Naive thymus-derived CD4-positive, alpha-beta T cell (primary cell): ENCODE measurements at places on chromosomes 12 and 14. TPM values are rescaled to one million over a fixed set of nuclear protein-coding genes. Genes with fewer than 3 reads are reported as not detected.
A peak's percentile ranks its signal among the peaks of the same experiment; 100 is the strongest.

PRR4 gene
- 3.3 TPM for total RNA-seq

HOXC13 gene
- total RNA-seq = not detected

SLC25A21 gene
- total RNA-seq = not detected

EXOC3L4 gene
- total RNA-seq = not detected

RNF31 gene
- total RNA-seq = 142 and 151 TPM in 2 replicates

NFYB gene
- total RNA-seq = 24.4 and 24.6 TPM in 2 replicates

GPHB5 gene
- total RNA-seq = not detected in 2 replicates

PRICKLE1 gene
- 0.10 and 0.25 TPM in 2 replicates for total RNA-seq

OR6C2 gene
- total RNA-seq = not detected

PTPN11 gene
- 46.7 TPM for total RNA-seq

ABCD2 gene
- total RNA-seq = 21.0 TPM

TAS2R8 gene
- 0.36 TPM in 1 of 2 replicates, not detected in the other for total RNA-seq

IAPP gene
- not detected for total RNA-seq

WNT1 gene
- 1.5 TPM for total RNA-seq

DNA sequence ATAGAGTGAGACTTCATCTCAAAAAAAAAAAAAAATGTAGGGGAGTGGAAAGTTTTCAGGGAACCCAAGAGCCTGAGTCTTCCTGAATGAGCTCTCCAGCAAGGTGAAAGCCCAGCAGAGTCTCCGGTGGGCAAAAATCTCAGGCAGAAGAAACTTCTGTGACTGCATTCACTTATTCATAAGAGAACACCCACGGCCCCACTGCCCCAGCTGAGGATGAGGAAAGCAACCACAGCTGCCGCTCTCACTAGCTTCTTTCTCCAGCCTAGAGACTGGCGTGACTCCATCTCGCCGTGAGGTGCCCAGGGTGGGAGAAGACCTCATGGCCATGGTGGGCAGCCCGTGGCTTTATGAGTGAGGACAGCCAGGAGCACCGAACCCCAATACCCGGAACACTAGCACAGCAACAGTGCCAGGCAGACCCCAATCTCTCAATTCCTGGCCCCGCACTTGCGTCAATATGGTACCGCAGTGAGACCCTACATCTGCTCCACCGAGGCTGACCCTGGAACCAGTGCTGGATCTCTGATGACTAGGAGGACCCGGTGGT, 29.7 kb upstream of the DYNC1H1 start:
- H3K27ac ChIP-seq = no peak overlapping the region
- H3K27me3 ChIP-seq = no peaks in the 10 kb centered on the region
- no peaks in the 10 kb centered on the region for H3K4me1 ChIP-seq
- H3K36me3 ChIP-seq = no peaks in the 10 kb centered on the region
- DNase-seq = no peak

DNA sequence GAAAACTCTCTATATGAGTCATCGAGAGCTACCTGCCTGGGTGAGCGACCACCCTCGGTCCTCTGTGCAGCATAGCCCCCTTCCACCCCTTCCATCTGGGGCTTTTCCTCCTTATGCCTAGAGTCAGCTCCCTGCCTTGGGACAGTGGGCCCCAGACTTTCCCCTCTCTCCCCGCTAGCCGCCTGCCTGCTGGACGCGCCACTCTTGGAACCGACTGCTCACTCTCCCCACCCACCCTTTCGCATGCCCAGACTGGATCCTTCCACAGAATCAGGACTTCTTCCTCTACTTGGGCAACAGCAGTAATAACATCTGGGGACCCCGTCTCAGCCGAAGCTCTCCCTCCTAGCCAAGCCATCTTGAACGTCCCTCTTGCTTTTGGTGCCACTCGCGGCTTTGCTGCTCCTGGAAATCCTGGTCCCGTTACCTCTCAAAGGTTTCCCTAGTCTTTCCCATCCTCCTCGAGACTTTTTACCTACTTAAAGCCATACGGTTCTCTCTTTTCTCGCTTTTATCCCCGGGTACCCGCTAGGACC, 671 bp downstream of the ESYT1 start:
- H3K36me3 ChIP-seq = peaks cover 31% of the 10 kb centered on the region
- no peaks in the 10 kb centered on the region for H3K27me3 ChIP-seq
- peaks cover 39% of the 10 kb centered on the region for H3K4me1 ChIP-seq

- H3K27ac ChIP-seq = no peak overlapping the region
- no peaks in the 10 kb centered on the region for H3K27me3 ChIP-seq
- no peaks in the 10 kb centered on the region for H3K36me3 ChIP-seq
- no peak for DNase-seq
Observed at GRCh38 chr14:68405961-68406360, 386.9 kb downstream of the ZFP36L1 start.

GRCh38 chr12:1618489-1618888, 10.5 kb upstream of the WNT5B start:
- H3K36me3 ChIP-seq = no peaks in the 10 kb centered on the region
- H3K4me1 ChIP-seq = no peaks in the 10 kb centered on the region
- H3K27me3 ChIP-seq = no peaks in the 10 kb centered on the region
- no peak overlapping the region for H3K27ac ChIP-seq

GRCh38 chr12:57609101-57609780, 2.0 kb upstream of the ARHGEF25 start:
- H3K4me3 ChIP-seq = no peak overlapping the region
- no peak overlapping the region for H3K27ac ChIP-seq
- peaks cover 19% of the 10 kb centered on the region for H3K4me1 ChIP-seq
- no peak for DNase-seq
- H3K36me3 ChIP-seq = no peaks in the 10 kb centered on the region
- H3K27me3 ChIP-seq = no peaks in the 10 kb centered on the region

GRCh38 chr14:86935241-86935885, 1057.6 kb downstream of the GALC start:
- H3K4me1 ChIP-seq = no peaks in the 10 kb centered on the region
- DNase-seq = no peak
- no peak overlapping the region for H3K4me3 ChIP-seq
- no peaks in the 10 kb centered on the region for H3K27me3 ChIP-seq
- no peaks in the 10 kb centered on the region for H3K36me3 ChIP-seq
- no peak overlapping the region for H3K27ac ChIP-seq

- no peaks in the 10 kb centered on the region for H3K36me3 ChIP-seq
- H3K27me3 ChIP-seq = no peaks in the 10 kb centered on the region
- no peak for DNase-seq
- no peaks in the 10 kb centered on the region for H3K4me1 ChIP-seq
- no peak overlapping the region for H3K27ac ChIP-seq
Observed at GRCh38 chr12:63013302-63013701, 78.4 kb upstream of the PPM1H start.

- no peak overlapping the region for H3K4me3 ChIP-seq
- H3K27me3 ChIP-seq = no peaks in the 10 kb centered on the region
- no peak overlapping the region for H3K27ac ChIP-seq
- H3K4me1 ChIP-seq = no peaks in the 10 kb centered on the region
- no peak for DNase-seq
Observed at GRCh38 chr12:121107681-121108080, 25.0 kb upstream of the P2RX7 start.

GRCh38 chr12:108394196-108394595, 55.1 kb upstream of the CMKLR1 start:
- H3K4me3 ChIP-seq = no peak overlapping the region
- H3K36me3 ChIP-seq = no peaks in the 10 kb centered on the region
- no peak overlapping the region for H3K27ac ChIP-seq

- H3K36me3 ChIP-seq = peaks cover 15% of the 10 kb centered on the region
- H3K4me1 ChIP-seq = peaks cover 93% of the 10 kb centered on the region
- H3K27ac ChIP-seq = peak overlapping the region; percentile 65
- no peak overlapping the region for H3K4me3 ChIP-seq
- H3K27me3 ChIP-seq = no peaks in the 10 kb centered on the region
Observed at GRCh38 chr14:61451491-61451890, 130.1 kb downstream of the PRKCH start.

DNA sequence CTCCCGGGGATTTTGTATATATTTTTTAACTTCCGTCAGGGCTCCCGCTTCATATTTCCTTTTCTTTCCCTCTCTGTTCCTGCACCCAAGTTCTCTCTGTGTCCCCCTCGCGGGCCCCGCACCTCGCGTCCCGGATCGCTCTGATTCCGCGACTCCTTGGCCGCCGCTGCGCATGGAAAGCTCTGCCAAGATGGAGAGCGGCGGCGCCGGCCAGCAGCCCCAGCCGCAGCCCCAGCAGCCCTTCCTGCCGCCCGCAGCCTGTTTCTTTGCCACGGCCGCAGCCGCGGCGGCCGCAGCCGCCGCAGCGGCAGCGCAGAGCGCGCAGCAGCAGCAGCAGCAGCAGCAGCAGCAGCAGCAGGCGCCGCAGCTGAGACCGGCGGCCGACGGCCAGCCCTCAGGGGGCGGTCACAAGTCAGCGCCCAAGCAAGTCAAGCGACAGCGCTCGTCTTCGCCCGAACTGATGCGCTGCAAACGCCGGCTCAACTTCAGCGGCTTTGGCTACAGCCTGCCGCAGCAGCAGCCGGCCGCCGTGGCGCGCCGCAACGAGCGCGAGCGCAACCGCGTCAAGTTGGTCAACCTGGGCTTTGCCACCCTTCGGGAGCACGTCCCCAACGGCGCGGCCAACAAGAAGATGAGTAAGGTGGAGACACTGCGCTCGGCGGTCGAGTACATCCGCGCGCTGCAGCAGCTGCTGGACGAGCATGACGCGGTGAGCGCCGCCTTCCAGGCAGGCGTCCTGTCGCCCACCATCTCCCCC, 777 bp downstream of the ASCL1 start:
- no peak for DNase-seq
- peaks cover 23% of the 10 kb centered on the region for H3K27me3 ChIP-seq
- no peaks in the 10 kb centered on the region for H3K36me3 ChIP-seq
- no peak overlapping the region for H3K4me3 ChIP-seq

DNA sequence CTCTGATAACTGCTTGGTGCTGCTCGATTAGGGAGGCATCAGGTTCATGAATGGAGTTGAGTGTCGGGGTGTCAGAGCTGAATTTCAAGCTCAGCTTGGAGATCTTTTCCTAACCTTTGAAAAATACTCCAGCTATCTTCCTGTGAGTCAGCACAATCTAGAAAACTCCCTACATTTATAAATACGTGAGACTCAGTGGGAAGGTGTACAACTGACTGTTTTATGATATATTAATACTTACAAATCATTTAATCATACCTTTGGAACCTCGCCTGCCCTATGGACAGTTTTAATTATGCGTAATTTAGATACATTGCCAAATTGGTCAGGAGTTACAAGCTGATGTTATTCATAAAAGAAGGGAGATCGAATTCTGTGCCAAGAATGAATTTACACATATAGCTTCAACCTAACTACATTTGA, 961 bp downstream of the CMAS start:
- no peaks in the 10 kb centered on the region for H3K27me3 ChIP-seq
- DNase-seq = no peak
- no peaks in the 10 kb centered on the region for H3K36me3 ChIP-seq
- H3K27ac ChIP-seq = peak overlapping the region; percentile 82

DNA sequence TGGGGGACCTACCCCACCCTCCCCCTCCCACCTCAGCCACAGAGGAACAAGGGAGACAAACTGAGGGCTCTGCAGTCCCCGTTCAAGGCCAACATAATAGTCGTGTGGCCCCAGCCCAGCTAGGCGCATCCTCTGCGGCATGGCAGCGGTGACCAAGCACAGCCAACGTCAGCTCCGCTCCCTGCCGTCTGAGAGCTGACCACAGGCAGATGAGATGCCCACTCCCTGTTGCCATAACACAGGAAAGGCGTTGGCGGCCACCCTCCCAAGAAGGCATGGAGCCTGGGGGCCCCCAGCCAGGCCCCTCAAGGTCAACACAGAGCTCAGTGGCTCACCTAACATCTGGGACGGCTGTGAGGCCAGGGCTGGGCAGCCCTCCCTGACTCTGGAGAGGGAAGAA, 32.6 kb upstream of the UBC start:
- no peaks in the 10 kb centered on the region for H3K4me1 ChIP-seq
- H3K27me3 ChIP-seq = no peaks in the 10 kb centered on the region
- H3K27ac ChIP-seq = no peak overlapping the region
- DNase-seq = no peak
- peaks cover 53% of the 10 kb centered on the region for H3K36me3 ChIP-seq

- no peak overlapping the region for H3K4me3 ChIP-seq
- DNase-seq = no peak
- no peak overlapping the region for H3K27ac ChIP-seq
- H3K27me3 ChIP-seq = no peaks in the 10 kb centered on the region
- H3K4me1 ChIP-seq = no peaks in the 10 kb centered on the region
- no peaks in the 10 kb centered on the region for H3K36me3 ChIP-seq
Observed at GRCh38 chr14:79363291-79363690, 848.0 kb downstream of the DIO2 start.

DNA sequence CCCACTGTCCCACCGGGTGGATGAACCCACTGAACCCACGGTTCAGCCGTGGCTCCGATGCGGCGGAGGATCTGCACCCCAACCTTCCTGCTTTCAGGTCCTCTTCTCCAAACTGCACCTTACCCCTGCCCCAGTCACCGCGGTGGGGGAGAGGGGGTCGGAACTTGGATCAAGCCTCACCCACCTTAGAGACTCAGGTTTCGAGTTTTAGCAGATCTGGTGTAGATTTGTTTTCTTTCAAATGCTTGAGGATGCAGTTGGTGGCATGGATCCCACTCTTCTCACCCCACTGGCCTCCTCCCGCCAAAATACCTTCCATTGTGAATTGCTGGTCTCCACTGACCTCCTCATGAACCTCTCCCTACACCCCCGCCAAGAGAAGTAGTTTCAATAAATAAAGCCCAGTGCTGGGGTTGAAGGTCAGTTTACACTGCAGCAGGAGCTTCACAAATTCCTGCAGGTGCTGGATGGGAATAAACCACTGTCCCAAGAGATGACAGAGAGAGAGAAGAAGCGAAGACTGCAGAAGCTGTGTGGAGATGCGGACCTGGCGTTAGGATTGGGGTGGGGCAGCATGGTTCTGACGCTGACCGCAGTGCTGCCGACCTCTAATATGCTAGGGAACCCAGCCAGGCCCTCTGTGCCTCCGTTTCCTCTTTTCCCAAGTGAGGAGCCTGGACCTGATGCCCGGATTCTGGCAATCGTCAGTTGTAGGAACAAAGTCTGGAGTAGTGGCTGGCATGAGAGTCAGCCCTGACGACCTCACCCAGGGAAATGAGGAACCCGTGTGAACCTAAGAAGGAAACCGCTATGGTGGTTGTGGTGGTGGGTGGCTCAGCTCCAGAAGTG, 7.4 kb downstream of the TTC6 start:
- no peak for DNase-seq
- H3K27ac ChIP-seq = no peak overlapping the region
- no peaks in the 10 kb centered on the region for H3K4me1 ChIP-seq
- no peak overlapping the region for H3K4me3 ChIP-seq
